ENCODE measurements at places on chromosomes 2 and 18. TPM values are rescaled to one million over a fixed set of nuclear protein-coding genes. Genes with fewer than 3 reads are reported as not detected.

The ATG4B gene
- total RNA-seq: 89.4 TPM

The FBLN7 gene
- 16.0 TPM for total RNA-seq

The TRMT61B gene
- total RNA-seq: 10.9 TPM

The OR6B2 gene
- total RNA-seq: not detected

DNA sequence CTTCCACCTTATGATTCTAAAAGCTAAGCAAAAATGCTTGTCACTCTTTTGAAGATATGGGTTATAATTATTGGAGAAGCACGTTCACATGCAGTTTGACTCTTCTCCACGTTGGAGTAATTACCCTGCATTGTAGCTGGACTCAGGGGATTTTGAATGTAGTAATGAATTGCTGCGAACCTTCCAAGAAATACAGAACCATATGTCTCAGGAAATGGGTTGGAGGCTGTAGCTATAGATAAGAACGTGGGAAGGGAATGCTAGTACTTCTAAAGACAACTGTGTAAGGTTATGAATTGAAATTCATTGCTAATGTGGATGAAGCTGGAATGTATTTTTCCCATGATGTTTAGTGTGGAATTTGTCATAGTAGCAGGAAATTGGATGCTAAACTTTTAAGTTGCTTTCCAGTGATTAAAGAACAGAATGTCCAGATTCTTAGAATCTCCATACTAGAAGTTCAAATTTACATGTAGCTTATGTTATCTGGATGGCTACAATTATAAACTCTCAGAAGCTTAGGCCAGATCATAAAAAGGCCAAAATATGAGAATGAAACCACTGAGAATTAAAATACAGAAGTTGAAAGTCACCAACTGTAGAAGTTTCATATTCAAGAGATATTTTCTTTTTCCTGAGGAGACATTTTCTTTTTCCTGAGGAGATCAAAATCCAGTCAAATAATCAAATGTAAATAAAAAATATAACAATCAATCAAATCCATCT is 27.3 kb upstream of the SPOPL start:
- H3K4me1 ChIP-seq: no peaks in the 10 kb centered on the region
- no peak overlapping the region for H3K27ac ChIP-seq
- H3K36me3 ChIP-seq: no peaks in the 10 kb centered on the region
- DNase-seq: no peak
- no peak overlapping the region for H3K4me3 ChIP-seq

DNA sequence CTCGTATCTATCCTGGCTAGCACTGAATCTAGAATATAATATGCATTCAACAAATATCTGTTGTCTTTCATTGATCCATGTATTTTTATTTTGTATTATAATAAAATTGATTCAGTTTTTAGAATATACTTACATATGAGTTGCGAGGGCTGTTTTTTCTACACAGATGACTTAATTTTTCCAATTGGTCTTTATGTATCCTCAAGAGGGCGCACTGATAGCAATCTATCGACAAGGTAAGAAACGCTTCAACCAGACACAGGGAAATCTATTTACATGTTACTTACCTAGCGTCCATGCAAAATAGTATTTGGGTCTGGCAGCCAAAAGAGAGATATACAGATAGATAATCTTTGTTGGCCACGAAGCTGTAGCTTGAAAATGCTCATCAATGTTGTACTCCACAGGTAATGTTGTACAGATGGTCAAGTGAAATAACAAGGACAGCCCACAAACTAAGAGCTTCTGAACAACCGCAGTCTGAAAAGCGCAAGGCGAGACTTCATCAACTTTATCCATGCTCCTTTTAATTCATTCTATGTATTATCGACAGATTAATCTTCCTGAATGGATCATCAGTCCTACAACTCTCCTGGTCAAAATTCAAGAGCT is 35.5 kb upstream of the KIDINS220 start:
- H3K27ac ChIP-seq: no peak overlapping the region
- H3K36me3 ChIP-seq: no peaks in the 10 kb centered on the region
- no peak overlapping the region for H3K4me3 ChIP-seq
- no peak for DNase-seq
- H3K27me3 ChIP-seq: no peaks in the 10 kb centered on the region
- no peaks in the 10 kb centered on the region for H3K4me1 ChIP-seq

DNA sequence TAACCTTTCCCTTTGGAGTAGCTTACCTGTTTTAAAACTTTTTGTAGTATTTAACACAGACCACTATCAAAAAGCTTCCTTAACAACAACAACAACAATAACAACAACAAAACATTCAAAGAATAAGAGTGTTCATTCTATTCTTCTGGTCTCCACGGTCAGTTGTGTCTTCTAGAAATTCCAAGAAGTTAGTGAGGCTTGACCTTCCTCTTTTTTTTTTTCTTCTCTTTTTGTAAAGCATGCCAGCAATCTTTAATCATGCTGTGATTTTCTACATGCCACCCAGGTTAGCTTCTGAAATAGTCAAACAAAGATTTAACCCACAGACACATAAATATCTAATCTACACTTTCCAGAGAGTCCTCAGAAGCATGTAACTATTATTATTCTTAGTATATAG is 28.4 kb upstream of the KLHL14 start:
- H3K27ac ChIP-seq: peak overlapping the region; percentile 75
- no peaks in the 10 kb centered on the region for H3K36me3 ChIP-seq
- no peaks in the 10 kb centered on the region for H3K27me3 ChIP-seq
- no peak for DNase-seq
- H3K4me1 ChIP-seq: peaks cover 37% of the 10 kb centered on the region
- H3K4me3 ChIP-seq: no peak overlapping the region

GRCh38 chr2:20025065-20025786 is 12.8 kb upstream of the MATN3 start:
- H3K27ac ChIP-seq: no peak overlapping the region
- no peak overlapping the region for H3K4me3 ChIP-seq
- peaks cover 7% of the 10 kb centered on the region for H3K36me3 ChIP-seq
- no peaks in the 10 kb centered on the region for H3K4me1 ChIP-seq

DNA sequence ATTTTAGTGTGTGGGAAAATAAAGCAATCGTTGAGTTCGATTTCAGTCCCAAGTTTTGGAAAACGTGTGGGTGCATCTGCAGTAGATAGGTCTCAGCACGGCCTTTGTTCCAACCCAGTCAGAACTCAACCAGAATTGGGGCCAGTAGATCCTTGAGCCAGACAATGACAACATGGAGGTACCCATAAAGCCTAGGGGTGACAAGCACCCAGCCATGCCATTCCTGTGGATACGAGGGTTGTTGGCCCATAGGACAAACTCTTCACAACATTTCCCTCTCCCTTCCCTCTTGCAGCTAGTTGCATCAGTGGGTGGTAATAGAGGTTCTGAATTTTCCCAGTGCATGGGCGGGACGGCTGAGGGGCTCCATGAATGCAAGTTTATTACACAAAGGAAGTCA is 60.1 kb downstream of the ST3GAL5 start:
- H3K4me3 ChIP-seq: no peak overlapping the region
- H3K4me1 ChIP-seq: no peaks in the 10 kb centered on the region
- no peaks in the 10 kb centered on the region for H3K27me3 ChIP-seq
- H3K27ac ChIP-seq: no peak overlapping the region

DNA sequence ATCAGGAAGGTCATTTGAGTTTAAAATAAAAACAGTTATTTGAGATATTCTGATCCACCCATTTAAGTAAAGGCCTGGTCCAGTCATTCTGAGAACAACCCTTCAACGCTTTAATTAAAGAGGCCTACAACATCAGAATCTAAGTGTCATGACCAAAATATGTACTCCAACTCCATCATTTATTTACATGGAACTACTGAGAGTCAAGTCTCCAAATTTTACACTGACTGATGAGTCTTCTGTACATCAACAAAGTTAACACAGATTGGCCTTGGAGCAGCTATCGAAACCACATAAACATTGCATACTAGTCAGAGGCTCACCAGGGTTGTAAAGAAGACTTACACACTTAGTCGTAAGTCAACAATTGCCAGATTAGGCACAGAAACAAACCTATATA is 37.1 kb downstream of the PIEZO2 start:
- no peaks in the 10 kb centered on the region for H3K27me3 ChIP-seq
- H3K4me3 ChIP-seq: no peak overlapping the region
- DNase-seq: no peak
- H3K36me3 ChIP-seq: no peaks in the 10 kb centered on the region
- no peak overlapping the region for H3K27ac ChIP-seq
- no peaks in the 10 kb centered on the region for H3K4me1 ChIP-seq

GRCh38 chr2:127514485-127514884 is 11.8 kb downstream of the IWS1 start:
- no peak overlapping the region for H3K27ac ChIP-seq
- H3K27me3 ChIP-seq: no peaks in the 10 kb centered on the region
- DNase-seq: no peak
- no peak overlapping the region for H3K4me3 ChIP-seq
- no peaks in the 10 kb centered on the region for H3K36me3 ChIP-seq

DNA sequence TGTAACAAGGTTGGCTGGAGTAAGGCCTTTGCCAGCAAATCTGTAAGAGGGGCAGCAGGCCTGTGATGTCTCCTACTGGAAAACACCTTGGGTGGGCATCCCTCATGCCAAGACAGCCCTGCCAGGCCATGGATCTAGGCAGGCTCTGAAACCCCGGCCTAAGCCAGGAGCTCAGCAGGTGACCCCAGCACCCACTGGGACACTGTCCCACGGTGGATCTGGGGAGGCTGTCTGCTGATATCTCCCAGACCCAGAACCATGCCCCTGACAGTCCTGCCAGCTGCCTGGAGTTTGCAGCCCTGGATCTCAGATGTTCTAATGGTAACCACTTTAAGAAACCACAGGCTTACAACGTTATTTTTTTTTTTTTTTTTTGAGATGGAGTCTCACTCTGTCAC is 117.7 kb downstream of the ZNF516 start:
- no peak overlapping the region for H3K27ac ChIP-seq
- no peaks in the 10 kb centered on the region for H3K27me3 ChIP-seq
- H3K4me1 ChIP-seq: no peaks in the 10 kb centered on the region
- no peak for DNase-seq
- peaks cover 16% of the 10 kb centered on the region for H3K36me3 ChIP-seq
- H3K4me3 ChIP-seq: no peak overlapping the region

Measured in thyroid gland (tissue), 4 donors.